ENCODE measurements at places on chromosomes 16 and 17.

DNA sequence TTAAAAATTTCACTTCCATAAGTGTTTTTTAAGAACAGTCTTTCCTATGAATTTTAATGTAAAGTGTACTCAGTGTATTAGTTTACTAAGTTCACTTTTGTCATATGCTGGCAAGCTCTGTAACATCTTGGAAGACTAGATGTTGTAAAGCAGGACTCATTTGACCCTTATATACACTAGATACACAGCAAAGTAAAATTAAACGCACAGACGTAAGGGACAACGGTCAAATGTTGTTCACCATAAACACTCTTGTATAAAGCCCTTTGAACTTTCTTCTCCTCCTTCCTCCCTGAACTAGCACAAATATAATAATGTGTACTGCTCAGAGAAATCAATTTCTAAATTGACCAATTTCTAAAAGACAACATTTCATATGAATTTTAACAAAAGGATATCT is 7.0 kb upstream of the GOT2 start:
- DNase-seq: no peak

- DNase-seq: no peak
These were observed 34.3 kb downstream of the C17orf75 start for GRCh38 chr17:32307658-32308057.

GRCh38 chr17:77245162-77245926 is 104.6 kb downstream of the SEC14L1 start:
- no peak for DNase-seq

DNA sequence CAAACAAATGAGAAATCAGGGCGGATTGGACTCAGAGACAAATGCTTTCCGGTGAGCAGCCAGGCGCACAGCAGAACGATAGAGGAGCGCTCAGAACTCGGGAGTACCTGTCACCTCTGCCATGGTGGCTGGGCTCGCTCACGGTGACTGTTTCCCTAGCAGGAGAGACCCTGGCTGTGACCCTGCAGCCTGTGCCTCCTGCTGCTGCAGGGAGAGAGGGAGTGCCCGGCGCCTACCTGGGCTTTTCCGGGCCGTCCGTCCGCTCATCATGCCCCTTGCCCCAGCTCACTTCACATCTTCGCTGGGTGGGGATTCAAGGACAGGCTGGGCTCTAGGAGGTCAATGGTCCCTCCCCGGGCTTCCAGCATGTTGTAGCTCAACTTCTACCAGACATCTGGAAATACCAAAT is 14.1 kb upstream of the DNAH17 start:
- DNase-seq: no peak

GRCh38 chr17:68197091-68197996 is 50.5 kb upstream of the AMZ2 start:
- DNase-seq: no peak

DNA sequence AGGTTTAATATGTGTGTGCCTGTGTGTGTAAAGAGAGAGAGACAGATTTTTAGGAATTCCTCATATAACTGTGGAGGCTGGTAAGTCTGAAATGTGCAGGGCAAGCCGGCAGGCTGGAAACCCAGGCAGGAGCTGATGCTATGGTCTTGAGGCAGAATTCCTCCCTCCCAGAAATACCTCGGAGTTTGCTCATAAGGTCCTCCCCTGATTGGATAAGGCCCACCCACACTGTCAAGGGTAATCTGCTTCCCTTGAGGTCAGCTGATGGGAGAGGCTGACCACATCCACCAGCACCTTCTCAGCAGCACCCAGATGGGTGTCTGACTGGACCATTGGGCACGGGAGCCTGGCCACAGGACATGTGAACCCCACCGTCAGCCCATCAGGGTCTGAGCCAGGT is 42.4 kb downstream of the C16orf95 start:
- DNase-seq: no peak
